ENCODE measurements at places on chromosomes 2 and 18.

GRCh38 chr2:120793682-120794403 lies 58.2 kb downstream of the GLI2 start:
- DNase-seq = no peak

- DNase-seq = no peak
Observed at GRCh38 chr2:25740810-25741381, 67.5 kb upstream of the DTNB start.

GRCh38 chr2:107336526-107336925 lies 450.6 kb upstream of the ST6GAL2 start:
- DNase-seq = no peak

DNA sequence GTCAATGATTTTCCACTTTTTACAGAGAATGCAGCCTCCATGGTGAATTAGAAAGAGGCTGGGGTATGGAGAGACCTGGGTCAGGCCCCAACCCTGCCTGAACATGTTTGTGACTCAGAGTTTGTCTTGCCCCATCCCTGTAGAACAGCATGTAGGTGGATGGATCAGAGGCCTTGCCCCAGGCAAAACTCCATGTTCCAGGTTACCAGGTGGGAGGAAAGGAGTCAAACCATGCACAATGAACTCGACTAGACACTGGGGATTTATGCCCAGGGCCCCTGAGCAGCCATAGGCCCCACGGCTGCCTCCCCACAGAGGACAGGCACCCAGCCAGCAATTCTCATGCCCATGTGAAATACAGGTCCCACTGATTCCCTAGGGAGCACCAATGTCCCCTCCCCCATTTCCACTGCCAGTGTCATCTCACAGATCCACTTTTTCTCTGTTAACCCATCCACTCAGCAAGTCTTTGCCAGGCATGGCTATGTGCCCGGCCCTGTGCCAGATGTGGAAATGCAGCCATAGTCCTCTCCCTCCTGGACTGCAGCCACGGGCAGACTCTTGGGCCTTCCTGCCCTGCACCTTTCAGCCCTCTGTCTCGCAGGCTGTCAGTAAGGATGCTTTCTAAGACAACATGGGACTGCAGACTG lies 737.8 kb upstream of the HS6ST1 start:
- no peak for DNase-seq

DNA sequence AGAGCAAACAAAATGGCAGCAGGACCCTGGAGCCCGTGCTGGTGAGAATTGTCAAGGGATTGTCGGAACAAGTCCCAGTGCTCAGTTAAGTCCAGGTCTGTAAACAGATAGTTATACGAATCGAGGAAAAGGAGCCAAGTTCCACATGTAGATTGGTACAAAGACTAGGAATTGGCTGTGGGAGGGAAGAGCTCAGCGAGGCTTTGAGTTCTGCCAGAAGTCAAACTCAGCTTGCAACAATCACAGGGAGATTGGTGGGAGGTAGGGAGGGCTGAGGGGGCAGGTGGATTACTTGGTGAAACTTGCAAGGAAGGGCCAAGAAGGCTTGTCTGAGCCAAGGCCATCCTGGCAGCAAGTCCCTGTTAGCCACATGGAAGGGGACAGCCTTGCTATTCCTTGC lies 217.8 kb upstream of the ARL4C start:
- no peak for DNase-seq
